Spinal cord (tissue), 10 donors: ENCODE measurements at places on chromosomes 3 and 15. TPM values are rescaled to one million over a fixed set of nuclear protein-coding genes. Genes with fewer than 3 reads are reported as not detected.

Gene CDCP1
- total RNA-seq = 0.99 TPM

Gene XCR1
- not detected for total RNA-seq

Gene CP
- 48.7 TPM for total RNA-seq

Gene PLIN1
- total RNA-seq = 0.55 TPM

Gene PDZRN3
- 29.2 TPM for total RNA-seq

Gene CCDC39
- 2.2 TPM for total RNA-seq

Gene TBL1XR1
- 193 TPM for total RNA-seq

Gene ACKR2
- total RNA-seq = 2.5 TPM

Gene THRB
- total RNA-seq = 10.5 TPM

Gene NANOGP8
- 0.61 TPM for total RNA-seq

Gene GCSAM
- total RNA-seq = 0.17 TPM

Gene PIERCE2
- 3.9 TPM for total RNA-seq

Gene TRIM59
- 19.0 TPM for total RNA-seq

Gene AP3S2
- total RNA-seq = 47.1 TPM

Gene LMAN1L
- not detected for total RNA-seq

Gene SH3GL3
- 46.6 TPM for total RNA-seq

Gene SLC28A2
- not detected for total RNA-seq

Gene DPP8
- 38.0 TPM for total RNA-seq

Gene GOLGA8S
- total RNA-seq = 0.39 TPM

Gene SAXO2
- total RNA-seq = 12.0 TPM

Gene GOLGA6L9
- total RNA-seq = 6.1 TPM

Gene GOLGA6B
- not detected for total RNA-seq

Gene GCHFR
- 14.2 TPM for total RNA-seq

Gene CEP97
- 31.6 TPM for total RNA-seq

Gene TLR9
- not detected for total RNA-seq

Gene LARP6
- 20.6 TPM for total RNA-seq

Gene CHRD
- total RNA-seq = 18.3 TPM

Gene GOLGA8O
- total RNA-seq = 2.6 TPM

Gene TMEM158
- total RNA-seq = 3.2 TPM

Gene SPRED1
- 36.8 TPM for total RNA-seq

Gene SENP7
- 65.9 TPM for total RNA-seq

Gene PLA2G4E
- not detected for total RNA-seq

Gene RETNLB
- not detected for total RNA-seq

Gene MKRN2OS
- not detected for total RNA-seq

Gene AHSG
- total RNA-seq = 1.5 TPM

Gene CORO2B
- total RNA-seq = 16.7 TPM

Gene ZNF445
- 19.7 TPM for total RNA-seq

Gene BNC1
- total RNA-seq = 0.22 TPM

Gene CSPG5
- 78.2 TPM for total RNA-seq

Gene GOLGA6L4
- total RNA-seq = 2.4 TPM

Gene MELTF
- total RNA-seq = 6.0 TPM

Gene ZNF774
- total RNA-seq = 5.3 TPM

Gene DISP2
- total RNA-seq = 7.8 TPM

Gene MGLL
- 34.0 TPM for total RNA-seq

Gene ZNF35
- 18.1 TPM for total RNA-seq

Gene SLC25A38
- total RNA-seq = 23.6 TPM

Gene CDHR4
- 0.10 TPM for total RNA-seq

Gene LRRN1
- total RNA-seq = 57.4 TPM

Gene GPR149
- total RNA-seq = 12.7 TPM

Gene KBTBD8
- 17.1 TPM for total RNA-seq

Gene VEPH1
- 10.6 TPM for total RNA-seq

Gene SMCO1
- total RNA-seq = not detected

Gene CHRM5
- 3.9 TPM for total RNA-seq

Gene CCR2
- total RNA-seq = 2.2 TPM

Gene UBAP1L
- 5.5 TPM for total RNA-seq
